ENCODE measurements at places on chromosomes 6 and 20.

DNA sequence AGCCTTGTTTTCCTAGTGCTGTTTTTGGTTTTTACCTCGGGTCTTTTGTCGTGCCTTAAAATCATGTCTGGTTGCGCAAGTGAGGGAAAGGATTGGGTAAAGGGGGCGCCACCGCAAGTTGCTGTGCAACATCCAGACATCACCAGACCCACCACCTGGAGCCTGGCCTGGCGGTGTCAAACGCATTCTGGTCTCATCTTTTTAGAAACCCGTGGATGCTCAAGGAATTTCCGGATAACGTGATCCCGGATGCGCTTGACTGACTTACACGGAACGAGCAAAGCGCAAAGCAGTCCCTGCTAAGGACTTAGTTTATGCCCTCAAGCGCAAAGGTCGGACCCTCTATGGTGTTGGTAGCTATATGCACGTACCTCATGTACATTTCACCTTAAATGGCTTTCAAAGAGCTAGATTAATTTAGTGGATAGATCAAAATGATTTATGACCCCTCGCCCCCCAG, 105.2 kb downstream of the OR2B2 start:
- DNase-seq: no peak

GRCh38 chr6:126672649-126673048, 332.7 kb downstream of the CENPW start:
- no peak for DNase-seq

DNA sequence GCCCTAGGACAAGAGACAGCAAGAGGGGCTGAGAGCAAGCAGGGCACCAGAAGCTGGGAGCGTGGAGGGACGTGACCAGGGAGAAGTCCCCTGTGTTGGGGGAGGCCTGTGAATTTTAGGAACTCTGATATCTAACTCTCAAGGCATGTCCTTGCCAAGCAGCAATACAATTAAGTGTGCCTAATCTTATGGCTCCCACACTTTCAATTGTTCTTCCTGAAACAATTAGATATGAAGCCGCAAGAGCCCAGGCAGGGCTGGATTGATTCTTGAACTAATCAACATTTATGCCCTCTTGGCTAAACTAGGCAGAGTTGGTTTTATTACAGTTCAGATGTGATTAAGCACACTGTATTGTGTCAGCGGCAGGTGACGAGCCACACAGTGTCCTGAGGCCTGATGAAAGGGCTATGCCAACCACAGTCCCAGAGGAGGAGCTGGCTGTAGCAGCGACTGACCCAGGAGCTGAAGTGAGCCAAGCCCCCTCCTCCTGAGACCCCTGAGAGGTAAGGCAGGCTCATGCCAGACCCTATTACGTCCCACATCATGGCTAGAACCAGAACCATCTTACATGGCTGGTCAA, 4.2 kb upstream of the MAVS start:
- no peak for DNase-seq

GRCh38 chr6:1606780-1607515, 2.8 kb upstream of the FOXC1 start:
- no peak for DNase-seq

DNA sequence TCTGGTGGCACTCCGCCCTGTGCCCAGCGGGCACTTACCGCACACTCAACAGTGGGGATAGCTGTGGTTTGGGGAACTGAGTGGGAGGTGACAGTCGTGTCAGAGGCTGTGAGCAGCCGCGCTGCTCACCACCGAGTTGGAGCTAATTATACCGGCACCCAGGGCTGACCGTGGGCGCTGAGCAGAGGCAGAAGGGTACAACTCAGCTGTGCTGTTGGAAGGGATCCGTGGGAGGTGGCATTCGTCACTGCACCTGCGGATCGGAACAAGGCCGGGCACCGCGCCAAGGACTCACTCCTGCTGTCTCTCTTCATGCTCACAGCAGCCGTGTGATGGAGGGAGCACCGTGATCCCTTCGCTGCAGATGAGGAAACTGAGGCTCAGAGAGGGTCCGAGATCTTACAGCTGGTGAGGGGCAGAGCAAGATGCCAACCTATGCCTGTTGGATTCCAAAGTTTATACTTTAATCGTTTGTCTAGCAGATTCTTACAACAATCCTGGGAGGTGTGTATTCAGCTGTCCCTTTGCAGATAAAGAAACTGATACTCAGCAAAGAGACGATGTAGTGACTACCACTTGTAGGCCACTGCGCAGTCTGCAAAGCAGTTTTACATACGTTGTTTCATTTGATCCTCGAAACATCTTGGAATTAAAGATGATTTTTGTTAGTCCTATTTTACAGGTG, 713 bp upstream of the ELMO2 start:
- no peak for DNase-seq
